ENCODE measurements at places on chromosomes 3 and 15. TPM values are rescaled to one million over a fixed set of nuclear protein-coding genes. Genes with fewer than 3 reads are reported as not detected.

Gene CACNA2D2
- polyA plus RNA-seq = 0.81 TPM

Gene CCDC39
- polyA plus RNA-seq = not detected

Gene EIF5A2
- polyA plus RNA-seq = 0.54 TPM

Gene APBA2
- polyA plus RNA-seq = 3.2 TPM

Gene MUC20
- 18.9 TPM for polyA plus RNA-seq

Gene CKMT1B
- polyA plus RNA-seq = 102 TPM

Gene CYP11A1
- 0.54 TPM for polyA plus RNA-seq

Gene CELSR3
- polyA plus RNA-seq = 2.8 TPM

Gene CPNE9
- 0.35 TPM for polyA plus RNA-seq

Gene GP5
- polyA plus RNA-seq = not detected

Gene ADCY5
- polyA plus RNA-seq = 6.9 TPM

Gene SERINC4
- not detected for polyA plus RNA-seq

Gene MYNN
- 11.1 TPM for polyA plus RNA-seq

Gene MYH15
- 0.48 TPM for polyA plus RNA-seq

Gene SLCO3A1
- 2.4 TPM for polyA plus RNA-seq

Gene EXD1
- polyA plus RNA-seq = 0.27 TPM

Gene CSK
- 39.4 TPM for polyA plus RNA-seq

Gene SLC9C1
- 0.06 TPM for polyA plus RNA-seq

Gene BTBD1
- polyA plus RNA-seq = 34.4 TPM

Gene HES1
- polyA plus RNA-seq = 12.3 TPM

Gene PDZRN3
- polyA plus RNA-seq = 2.2 TPM

Gene ACOX2
- 156 TPM for polyA plus RNA-seq

Gene MLF1
- polyA plus RNA-seq = 4.1 TPM

Gene C3orf49
- polyA plus RNA-seq = 0.21 TPM

Gene PSMD2
- polyA plus RNA-seq = 121 TPM
